Activated gamma-delta T cell (primary cell): ENCODE measurements at places on chromosomes 1 and 21.
A peak's percentile ranks its signal among the peaks of the same experiment; 100 is the strongest.

DNA sequence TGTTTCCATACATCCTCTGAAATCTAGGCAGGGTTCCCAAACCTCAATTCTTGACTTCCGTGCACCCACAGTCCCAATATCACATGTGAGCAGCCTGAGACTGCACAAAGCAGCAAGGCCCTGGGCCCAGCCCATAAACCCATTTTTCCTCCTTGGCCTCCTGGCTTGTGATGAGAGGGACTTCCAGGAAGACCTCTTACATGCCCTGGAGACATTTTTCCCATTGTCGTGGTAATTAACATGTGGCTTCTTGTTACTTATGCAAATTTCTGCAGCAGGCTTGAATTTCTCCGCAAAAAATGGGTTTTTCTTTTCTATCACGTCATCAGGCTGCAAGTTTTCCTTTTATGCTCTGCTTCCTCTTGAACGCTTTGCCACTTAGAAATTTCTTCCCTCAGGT lies 3.3 kb upstream of the PIGK start:
- no peak for DNase-seq

- no peak for DNase-seq
Measured at GRCh38 chr1:72670902-72671301, 388.6 kb upstream of the NEGR1 start.

DNA sequence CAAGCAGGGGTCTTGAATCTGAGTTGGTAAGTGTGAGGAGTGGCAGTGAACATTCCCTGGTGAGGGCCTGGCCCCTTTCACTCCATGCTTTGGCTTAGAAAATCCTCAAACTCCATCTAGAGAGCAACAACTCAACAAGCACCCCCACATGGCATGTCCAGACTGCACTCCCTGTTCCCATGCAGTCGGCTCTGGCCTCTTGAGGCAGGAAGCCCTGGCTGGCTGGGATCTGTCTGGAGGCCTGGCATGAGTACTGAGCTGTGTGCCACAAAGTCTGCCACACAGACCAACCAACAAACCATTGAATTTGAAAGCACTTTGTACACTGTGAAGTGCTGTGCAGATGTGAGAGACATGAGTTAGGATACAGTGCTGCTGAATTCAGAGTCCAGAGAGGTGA lies 25.2 kb downstream of the COA7 start:
- DNase-seq: no peak

GRCh38 chr21:45074048-45074817 lies at the start of gene ADARB1:
Gene ADARB1, plus strand, starts transcription at chr21:45074580. Its CDS starts 97,077 bp downstream, at chr21:45171657.
- DNase-seq: peak; percentile 50

GRCh38 chr1:102852613-102853012 lies 255.7 kb downstream of the COL11A1 start:
- no peak for DNase-seq

GRCh38 chr21:44260066-44260465 lies 1.6 kb downstream of the DNMT3L start:
- no peak for DNase-seq

DNA sequence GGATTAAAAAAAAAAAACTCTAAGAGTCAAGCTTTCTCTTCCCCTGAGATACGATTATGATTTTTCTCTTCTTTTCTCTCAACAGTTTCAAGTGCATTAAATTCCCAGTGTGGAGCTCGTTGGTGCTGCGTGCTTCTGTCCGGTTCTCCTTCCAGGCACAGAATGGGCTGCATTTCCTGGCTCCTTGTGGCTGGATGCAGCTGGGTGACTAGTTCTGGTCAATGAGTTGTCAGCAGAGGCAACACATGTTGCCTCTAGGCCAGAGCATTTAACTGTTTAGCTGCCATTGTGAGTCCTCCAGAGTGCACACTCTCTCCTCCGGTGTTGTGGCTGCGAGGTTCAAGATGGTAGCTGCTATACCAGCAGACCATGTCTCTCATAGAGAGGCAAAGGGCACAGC lies 312.9 kb downstream of the RRAGC start:
- DNase-seq: no peak

GRCh38 chr1:85363521-85363920 lies 87.1 kb upstream of the BCL10 start:
- no peak for DNase-seq

GRCh38 chr1:46281021-46281420 lies 22.4 kb downstream of the LRRC41 start:
- DNase-seq: no peak

- DNase-seq: no peak
Measured at GRCh38 chr1:93347334-93347899, 1.7 kb downstream of the DR1 start.

GRCh38 chr1:173062150-173062938 lies 11.6 kb upstream of the TNFSF18 start:
- no peak for DNase-seq

DNA sequence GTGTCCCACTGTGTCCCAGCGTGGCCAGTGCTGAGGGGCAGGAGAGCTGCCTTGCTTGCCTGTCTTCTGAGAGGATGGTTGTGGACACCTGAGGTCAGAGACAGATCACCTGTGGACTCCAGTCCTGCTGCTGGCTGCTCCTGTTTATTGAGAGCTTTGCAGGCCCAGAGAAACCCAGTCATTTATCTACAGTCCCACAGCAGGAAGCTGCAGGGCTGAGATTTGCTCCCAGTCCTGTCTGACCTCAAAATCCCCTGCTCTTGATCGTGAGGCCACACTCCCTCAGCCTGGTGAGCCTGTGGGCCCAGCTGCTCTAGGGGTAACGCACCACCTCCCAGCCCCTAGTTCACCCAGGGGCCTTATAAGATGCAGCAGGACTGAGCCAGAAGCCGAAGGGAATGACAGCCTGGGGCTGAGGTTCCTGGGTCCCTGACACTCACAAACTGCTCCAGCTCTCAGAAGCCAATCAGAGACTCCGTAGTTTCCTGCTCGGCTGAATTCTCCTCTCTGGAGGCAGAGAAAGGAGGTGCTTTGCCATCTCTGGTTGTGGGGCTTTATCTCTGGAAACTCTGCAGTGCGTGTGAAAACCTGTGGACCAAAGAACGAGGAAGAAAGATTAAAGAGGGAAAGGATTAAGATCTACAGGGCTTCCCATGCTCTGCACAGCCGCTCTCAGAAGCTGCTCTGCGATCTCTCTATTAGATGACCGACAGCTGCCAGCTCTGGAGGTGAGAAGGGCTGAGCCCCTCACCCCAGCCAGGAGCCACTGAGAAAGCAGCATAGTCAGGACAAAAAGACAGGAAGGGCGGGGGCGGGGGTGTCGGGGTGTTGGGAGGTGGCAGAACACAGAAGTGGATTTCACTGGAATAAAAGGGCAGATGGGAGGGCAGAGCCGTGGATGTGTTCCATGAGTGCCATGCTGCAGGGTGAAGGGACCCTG lies 39.1 kb downstream of the UBIAD1 start:
- DNase-seq: no peak

GRCh38 chr21:41428847-41429246 lies 2.8 kb downstream of the MX1 start:
- no peak for DNase-seq

- no peak for DNase-seq
Measured at GRCh38 chr1:58287894-58288623, 258.5 kb downstream of the OMA1 start.

DNA sequence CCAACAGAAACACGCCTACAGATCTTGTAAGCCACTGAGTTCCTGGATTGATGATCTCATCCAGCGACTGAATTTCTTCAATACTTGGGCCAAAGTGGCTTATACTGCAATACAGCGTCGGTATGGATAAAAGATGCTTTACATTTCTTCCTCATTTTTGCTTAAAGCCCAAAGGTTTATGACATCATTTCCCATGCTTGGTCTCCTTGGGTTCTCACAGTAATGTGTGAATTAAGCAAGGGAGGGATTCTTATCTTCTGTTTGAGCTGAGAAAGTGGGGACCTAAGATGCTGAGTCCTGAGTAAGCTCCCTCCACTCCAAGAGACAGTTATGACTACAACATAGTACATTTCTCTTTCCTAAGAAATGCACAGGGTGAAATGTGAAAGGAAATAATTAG lies 39.5 kb downstream of the LBR start:
- DNase-seq: no peak

GRCh38 chr1:114318961-114319360 lies 165.3 kb upstream of the SYT6 start:
- no peak for DNase-seq

DNA sequence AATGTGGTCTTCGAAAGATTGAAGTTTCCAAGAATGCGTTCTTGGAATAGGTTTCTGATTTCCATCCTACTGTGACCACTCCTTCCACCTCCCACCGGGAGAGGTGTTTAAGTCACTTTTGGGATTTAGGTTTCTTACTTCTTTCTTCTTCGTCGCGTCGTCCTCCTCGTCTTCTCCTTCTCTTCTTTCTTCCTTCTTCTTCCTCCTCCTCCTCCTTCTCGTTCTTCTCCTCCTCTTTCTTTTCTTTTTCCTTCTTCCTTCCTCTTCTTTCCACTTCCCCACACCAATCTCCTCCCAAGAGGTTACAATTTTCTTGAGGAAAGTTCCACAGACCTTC lies 2.1 kb downstream of the CACHD1 start:
- no peak for DNase-seq

DNA sequence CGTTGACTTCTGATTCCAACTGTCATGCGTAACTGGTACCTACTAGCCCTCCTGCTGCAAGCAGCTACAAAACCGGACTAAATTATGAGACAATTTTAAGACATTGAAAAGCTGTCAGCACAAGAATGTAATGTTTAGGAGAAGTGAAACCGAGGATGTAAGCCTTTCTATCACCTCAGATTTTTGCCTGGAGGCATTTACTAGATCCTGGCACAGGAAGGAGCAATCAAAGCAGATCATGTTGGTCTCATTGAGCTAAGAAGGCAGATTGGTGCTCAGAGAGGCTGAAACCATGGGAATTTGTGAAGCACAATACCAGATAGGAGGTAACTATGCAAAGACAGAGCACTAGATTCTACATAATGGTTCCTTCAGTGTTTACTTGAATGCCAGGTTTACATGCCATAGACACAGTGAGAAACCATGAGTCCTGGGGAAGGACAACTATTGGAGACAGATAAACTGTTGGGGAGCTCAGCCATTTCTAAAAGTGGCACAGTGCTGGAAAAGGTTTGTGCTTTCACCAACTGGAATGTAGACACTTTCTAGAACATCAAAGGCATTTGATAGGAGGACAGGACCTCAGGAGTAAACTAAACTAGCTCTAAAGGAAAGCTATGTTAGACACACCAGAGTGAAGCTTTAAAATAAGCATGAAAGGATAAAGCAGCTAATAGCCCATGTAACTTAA lies 179.4 kb downstream of the LYPLAL1 start:
- DNase-seq: no peak

DNA sequence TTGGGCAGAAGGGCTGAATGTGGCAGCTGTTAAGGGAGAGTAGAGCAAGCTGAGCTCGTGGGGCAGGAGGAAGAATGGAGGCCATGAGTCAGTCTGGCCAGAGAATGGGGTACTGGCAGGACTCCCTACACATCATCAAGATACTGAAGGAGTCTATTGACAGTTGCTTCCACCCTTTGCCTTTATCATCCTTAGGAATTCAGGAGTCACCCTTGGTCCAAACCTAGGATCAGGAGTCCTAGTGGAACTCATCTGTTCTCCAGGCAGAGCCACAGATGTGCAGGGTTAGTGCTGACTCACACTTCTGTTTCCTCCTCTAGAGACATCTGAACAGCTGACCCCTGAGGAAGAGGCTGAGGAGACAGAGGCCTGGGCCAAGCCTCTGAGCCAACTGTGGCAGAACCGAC lies 18.7 kb upstream of the ST3GAL3 start:
- no peak for DNase-seq

DNA sequence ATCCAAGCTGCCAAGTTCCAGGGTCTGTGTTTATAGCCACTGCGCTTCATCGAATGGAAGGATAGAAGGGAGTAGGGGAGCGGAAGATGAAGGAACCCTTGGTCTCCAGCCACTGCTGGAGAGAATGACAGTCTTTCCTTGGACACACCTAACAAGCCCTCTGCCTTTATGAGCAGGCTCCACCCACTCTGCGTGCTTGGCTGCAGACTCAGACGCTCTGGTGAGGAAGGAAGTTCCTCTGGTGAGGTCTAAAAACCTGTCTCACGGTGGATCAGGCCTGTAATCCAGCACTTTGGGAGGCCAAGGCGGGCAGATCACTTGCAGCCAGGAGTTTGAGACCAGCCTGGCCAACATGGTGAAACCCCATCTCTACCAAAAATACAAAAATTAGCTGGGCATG lies 55.4 kb downstream of the MATN1 start:
- DNase-seq: no peak

GRCh38 chr1:64946916-64947315 lies 19.4 kb downstream of the JAK1 start:
- DNase-seq: no peak

- DNase-seq: no peak
Measured at GRCh38 chr1:49213301-49213700, 436.6 kb upstream of the BEND5 start.

DNA sequence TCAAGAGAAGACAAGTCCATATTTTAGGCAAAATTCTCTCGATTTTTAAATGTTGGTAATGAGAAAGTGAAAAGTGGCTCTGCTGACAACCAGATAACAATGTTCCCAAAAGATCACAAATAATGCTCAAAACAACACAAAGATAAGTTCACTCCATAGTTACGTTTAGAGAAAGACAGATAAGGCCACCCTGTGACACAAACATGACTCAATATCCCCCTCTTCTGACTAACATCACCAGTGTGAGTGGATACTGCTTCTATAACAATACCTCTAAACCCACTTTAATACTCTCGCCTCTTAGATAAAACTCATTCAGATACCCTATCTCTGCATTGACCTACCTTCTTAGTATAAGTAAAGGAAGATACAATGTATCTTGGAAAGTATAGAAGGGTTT lies 51.2 kb upstream of the RGS7 start:
- no peak for DNase-seq

DNA sequence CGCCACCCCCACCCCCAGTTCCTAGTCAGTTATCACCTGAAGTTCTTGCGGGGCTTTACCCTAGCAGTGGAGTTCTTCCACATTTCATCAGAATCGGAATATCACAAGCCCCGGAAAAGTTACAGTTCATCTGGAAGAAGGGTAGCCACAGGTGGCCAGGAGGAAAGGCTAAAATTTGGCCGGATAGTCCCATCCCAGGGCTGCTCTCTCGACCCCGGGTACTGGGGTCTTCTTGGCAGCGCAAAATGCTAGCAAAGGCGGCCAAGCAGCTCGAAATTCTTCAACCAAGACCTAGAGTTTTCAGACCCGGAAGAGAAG lies 7.9 kb downstream of the HLX start:
- DNase-seq: no peak

- no peak for DNase-seq
Measured at GRCh38 chr1:77027847-77028246, 160.6 kb downstream of the ST6GALNAC5 start.

DNA sequence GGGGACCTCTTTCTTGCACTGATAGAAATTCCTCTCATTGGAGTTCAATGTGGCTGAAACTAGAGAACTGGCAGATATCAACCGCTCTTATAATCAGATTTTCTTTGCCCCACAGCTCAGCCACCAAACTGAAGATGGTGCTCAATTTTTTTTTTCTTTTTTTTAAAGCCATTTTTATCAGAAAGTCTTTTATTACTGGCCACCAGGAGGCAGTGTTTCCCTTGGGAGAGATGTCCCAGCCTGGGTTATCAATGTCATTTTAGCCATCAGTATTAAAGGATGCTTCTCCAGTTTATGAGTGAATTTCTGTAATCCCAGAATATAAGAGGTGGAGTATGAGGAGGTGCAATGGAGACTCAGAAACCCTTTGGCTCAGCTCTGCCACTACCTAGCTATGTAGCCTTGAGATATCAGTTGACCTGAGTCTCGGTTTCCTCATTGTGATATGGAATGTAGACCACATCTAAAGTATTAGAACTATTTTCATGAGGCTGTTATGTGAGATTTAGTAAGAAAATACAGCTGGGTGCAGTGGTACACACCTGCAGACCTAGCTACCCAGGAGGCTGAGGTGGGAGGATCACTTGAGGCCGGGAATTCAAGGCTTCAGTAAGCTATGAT lies 27.6 kb downstream of the CD244 start:
- DNase-seq: no peak

GRCh38 chr1:33275706-33276572 lies 19.6 kb downstream of the ZNF362 start:
- no peak for DNase-seq
